ENCODE measurements at places on chromosomes 2 and 18.

DNA sequence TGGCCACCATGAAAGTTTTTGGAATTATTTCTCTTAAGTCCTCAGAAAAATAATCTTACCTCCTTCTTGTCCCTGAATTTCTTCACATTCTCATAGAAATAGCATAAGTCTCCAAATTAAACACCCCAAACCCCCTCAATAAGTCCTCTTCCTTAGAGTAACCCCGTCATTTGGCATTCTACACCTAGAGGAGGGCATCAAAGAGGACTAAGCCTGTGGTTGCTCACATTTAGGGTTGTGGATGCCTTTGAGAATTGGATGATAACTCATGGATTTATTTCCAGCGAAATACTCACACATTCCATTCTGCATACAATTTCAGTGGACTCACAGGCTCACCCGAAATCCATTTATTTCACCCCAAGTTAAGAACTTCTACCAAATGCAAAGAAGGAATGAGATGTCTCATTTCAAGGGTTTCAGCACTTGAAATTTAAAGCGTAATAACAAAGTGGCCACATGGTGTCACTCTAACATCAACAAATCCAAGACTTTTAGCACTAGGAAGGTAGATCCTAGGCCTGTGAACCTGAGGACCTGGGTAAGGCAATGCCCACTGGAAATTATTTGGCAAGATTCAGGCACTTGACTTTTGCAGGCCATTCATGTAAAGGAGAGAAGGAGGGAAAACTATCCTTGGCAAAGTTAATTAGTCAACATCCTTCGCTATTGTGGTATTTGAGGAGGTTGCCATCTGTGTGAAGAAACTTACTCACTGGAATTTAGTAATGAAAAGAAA is 24.6 kb downstream of the DYTN start:
- DNase-seq = no peak

DNA sequence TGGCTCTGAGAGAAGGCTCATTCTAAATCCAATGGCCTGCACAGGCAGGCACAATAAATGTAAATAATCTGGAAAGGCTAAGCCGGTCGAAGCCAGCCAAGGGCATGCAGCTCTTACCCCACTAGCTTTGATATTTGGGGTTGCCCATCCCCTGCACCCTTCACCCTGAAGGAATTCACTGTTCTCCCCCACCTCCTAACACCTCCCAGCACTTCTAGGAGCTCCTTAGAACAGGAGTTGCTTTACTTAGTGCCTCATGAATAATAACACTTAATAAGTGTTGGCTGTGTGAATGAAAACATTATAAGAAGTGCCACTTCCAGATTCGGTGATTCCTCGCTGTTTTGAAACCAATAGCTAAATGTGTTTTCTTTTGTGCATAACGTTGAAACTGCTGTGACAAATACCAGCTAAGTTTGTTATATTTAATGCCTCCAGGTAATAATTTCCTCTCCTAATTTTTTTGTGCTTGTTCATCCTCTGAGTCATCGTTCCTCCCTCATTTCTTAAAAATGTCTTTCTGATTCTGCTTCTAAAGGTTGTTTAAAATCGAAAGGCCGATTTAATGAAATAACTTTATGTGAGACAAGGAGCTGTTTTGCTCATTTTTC is 458.8 kb downstream of the METTL4 start:
- DNase-seq = no peak

- no peak for DNase-seq
Measured at GRCh38 chr2:169397697-169398096, 35.4 kb upstream of the LRP2 start.

DNA sequence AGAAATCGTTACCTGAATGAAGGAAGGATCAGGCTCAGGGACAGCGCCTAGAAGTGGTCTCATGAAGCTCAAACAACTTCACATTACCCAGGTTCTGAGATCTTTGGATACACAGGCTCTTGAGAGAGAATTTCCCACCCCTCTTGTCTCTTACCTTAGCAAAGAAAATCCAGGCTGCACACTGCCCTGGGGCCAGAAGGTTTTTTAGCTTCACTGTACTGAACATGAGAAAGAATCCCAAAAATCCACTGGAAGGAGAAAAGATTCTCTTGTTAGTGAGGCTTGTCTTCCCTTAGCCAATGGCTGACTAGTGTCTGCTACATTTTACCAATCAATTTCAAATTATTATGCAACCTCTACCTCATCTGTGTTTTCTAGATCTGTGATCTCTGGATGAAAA is 101.0 kb upstream of the RIOK3 start:
- DNase-seq = no peak

DNA sequence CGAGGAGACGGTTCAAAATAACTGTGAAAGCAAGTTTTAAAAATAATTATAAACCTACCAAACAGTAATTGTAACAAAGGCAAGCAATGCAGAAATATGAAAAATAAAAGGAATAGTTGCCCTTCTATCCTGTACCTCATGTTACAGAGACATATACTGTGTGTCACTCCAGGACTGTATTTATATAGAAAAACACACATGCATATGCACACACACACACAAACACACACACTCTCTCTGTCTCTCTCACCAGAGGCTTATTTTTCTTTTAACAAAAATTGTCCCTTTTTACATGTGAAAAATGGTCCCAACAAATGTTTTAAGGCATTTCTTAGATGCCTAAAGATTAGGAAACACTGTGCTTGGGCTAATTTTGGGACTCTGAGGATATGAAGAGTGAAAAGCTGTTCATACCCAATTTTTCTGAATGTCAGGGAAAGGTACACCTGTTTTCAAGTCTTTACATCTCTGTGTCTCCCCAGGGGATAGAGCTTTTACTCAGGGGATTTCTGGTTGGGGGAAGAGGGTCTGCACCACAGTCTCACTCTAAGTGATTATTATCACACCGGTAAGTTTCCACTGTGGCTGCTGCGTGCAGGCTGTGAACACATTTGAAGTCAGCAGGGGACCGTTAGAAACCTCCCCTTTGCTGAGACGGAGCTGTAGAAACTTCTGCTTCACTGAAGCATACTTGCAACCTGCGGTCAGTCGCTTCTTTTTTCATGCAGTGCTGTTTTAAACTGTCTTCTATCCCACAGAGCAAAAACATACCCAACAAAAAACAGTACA is 51.4 kb upstream of the SPAG16 start:
- no peak for DNase-seq

- DNase-seq = no peak
Measured at GRCh38 chr2:207112785-207113184, 53.0 kb downstream of the KLF7 start.

DNA sequence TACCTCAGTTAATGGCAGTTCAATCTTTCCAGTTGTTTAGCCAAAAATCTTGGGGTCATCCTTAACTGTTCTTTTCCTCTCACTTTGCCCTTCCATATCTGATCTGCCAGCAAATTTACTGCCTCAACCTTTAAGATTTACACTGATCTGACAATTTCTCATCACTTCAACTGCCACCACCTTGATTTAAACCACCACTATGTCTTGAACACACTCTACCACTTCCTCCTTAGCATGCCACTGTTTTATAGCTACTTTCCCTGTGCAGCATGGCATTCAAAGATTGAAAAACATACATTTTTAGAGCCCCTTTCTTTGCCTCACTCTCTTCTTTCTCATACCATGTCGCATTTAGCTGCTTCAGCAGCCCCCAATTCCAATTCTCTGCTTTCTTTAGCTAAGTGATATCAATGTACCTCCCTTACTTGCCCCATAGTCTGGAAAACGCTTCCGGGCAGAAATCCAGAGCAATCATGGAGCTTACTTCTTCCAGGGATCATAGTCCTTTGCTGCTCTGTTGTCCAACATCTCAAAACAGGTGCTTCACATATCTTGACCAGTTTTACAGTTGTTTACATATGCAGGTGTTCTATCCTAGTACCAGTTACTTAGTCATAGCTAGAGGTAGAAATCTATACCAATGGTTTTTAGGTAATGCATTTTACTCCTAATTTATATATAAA is 10.9 kb downstream of the PGAP1 start:
- no peak for DNase-seq
